ENCODE measurements at places on chromosomes 5 and 9.
A peak's percentile ranks its signal among the peaks of the same experiment; 100 is the strongest.

- no peak for DNase-seq
These were observed 56.8 kb downstream of the ELL2 start for GRCh38 chr5:95904827-95905226.

GRCh38 chr9:6677803-6678202, 32.3 kb upstream of the GLDC start:
- DNase-seq: no peak

DNA sequence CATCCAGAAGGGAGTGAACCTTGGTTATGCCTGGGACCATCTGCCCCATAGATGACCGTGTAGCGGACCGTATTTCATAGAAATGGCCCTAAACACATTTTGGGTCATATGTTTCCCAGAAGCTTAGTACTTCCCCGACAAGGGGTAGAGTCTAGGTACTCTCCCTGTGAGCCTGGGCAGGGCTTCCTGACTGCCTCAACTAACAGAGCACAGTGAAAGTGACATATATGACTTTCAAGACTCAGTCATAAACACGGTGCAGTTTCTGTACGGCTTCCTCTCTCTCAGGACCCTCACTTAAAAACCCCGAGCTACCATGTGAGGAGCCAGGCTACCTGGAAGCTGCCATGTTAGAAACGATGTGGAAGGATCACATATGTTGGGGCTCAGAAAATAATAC, 20.9 kb downstream of the C9orf57 start:
- no peak for DNase-seq

DNA sequence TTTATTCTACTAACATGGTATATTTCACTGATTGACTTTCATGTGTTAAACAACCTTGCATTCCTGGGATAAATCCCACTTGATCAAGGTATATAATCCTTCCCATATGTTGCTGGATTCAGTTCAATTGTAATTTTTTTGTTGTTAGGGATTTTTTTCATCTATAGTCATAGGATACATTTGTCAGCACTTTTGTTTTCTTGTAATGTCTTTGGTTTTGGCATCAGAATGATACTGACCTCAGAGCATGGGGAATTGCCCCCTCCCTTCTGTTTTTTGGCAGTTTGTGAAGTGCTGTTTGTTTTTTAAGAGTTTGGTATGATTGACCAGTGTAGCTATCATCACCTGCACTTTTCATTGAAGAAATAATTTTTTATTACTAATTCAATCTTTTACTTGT, 176.8 kb upstream of the RASEF start:
- DNase-seq: no peak

DNA sequence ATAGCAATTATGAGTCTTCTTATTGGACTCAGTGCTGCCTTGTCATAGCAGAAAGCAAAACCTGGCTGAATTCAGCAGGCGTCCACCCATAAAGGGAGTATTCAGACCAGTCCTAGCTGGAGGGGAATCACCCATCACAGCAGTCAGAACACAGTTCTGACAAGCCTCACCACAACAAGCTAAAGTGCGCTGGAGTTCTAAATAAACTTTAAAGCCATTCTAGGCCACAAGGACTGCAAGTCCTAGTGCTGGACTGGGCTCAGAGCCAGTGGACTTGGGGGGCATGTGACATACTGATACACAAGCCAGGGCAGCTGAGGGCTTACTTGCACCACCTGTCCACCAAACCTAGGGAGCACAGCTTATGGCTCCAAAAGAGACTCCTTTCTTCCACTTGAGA, 115.3 kb upstream of the PCSK5 start:
- DNase-seq: no peak

DNA sequence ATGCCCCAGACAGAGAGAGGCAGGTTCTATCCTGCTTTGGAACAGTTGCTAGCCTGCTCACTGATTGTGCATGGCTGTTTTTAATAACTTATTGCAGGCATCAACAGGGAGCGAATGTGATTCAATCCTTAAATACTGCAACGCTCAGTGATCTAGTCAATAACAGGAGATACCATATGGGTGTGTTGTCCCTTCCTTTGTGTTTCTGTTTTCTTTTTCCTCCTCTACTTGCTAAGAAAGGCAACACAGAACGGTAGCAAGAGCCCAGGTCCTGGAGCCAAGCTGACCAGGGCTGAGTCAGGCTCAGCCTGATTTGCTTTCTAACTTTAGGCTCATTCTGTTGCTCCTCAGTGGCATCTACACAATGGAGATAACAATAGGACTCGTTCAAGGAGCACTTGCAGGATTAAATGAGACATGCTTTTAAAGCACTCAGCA, 98.6 kb upstream of the EQTN start:
- no peak for DNase-seq

- DNase-seq: no peak
These were observed 1.6 kb downstream of the SRFBP1 start for GRCh38 chr5:121963392-121963791.

- peak; percentile 34 for DNase-seq
These were observed at the start of gene CHSY3 for GRCh38 chr5:129904102-129904666. Gene CHSY3 (plus strand): TSS chr5:129904465.

DNA sequence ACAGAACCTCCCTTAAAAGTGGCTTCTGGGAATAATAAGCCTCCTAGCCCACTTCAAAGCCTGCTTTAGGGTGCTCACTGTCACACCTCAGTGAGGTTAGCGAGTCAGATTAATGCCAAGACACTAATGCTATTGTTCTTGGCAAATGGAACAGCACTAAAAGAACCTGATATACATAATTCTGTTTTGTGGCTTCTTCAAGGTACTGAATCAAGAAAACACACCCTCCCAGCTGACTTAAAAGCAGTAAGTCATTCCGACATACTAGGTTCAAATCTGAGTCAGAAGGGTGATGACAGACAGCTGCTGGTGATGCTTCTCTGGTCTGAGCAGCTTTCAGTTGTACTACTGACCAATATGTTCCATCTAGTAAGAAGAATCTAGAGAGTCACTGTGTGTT, 121.6 kb downstream of the OXCT1 start:
- DNase-seq: no peak

GRCh38 chr9:26369093-26369492, 523.5 kb downstream of the CAAP1 start:
- DNase-seq: no peak

- DNase-seq: no peak
These were observed 112.4 kb upstream of the APC start for GRCh38 chr5:112625246-112625645.

- DNase-seq: no peak
These were observed 795 bp upstream of the ASS1 start for GRCh38 chr9:130443840-130444492.

- no peak for DNase-seq
These were observed 364.2 kb upstream of the PDE4D start for GRCh38 chr5:60257596-60258271.

DNA sequence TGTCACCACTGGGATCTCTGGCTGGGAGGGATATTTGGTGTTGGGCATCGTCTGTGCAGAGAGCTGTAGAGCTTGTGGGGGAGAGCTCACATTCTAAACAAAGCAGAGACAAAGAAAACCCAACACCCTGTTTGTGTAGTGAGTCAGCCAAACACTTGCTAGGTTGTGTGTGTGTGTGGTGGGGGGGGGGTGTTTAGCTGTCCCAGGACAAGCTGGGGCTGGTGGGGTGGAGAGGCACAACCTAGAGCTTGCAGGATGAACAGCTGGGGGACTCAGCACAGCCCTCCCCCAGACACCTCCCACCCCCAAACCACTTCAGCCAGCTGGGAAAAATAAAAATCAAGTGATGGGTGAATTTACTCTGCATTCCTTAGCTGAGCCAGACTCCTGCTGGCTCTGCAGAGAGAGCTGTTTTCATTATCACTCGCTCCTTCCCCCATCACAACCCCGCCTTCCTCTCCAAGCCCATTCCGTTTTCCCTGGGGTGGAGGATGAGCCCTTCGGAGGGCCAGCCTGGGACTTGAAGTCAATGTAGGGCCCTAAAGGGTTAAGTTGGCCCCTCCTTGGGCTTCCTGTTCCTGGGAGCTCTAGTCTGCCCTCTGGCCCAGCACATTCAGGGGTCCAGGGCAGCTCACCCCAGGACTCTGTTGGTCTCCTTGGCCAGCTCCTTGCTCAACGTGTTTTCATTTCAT, 2.6 kb downstream of the OLFML2A start:
- no peak for DNase-seq

DNA sequence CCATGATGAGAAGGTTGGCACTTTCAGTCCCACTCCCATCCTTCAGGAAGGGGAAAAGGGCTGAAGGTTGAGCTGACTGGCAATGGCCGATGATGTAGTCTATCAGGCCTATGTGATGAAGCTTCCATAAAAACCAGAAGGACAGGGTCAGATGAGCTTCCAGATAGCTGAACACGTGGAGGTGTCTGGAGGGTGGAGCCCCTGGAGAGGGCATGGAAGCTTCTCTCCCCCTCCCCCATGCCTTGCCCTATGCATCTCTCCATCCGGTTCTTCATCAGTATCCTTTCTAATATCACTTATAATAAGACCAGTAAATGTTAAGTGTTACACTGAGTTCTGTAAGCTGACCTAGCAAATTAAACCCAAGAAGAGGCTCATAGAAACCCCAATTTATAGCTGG, 32.6 kb upstream of the SMU1 start:
- DNase-seq: no peak

DNA sequence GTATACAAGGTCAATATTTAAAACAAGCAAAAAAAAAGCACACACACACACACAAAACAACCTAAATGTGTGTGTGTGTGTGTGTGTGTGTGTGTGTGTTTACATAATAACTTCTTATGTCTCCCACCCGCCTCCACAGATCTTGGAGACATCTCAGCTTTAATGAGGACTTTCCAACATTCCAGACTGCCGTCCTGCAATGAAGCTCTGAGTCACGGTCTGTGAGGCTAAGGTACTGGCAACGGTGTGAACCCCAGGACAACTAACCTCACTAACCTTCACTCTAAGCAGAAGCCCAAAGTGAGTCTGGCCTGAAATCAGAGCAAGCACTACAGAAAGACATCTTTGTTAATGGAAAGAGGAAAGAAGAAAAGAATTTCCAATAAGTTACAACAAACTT, 22.3 kb downstream of the ZNF474 start:
- no peak for DNase-seq

DNA sequence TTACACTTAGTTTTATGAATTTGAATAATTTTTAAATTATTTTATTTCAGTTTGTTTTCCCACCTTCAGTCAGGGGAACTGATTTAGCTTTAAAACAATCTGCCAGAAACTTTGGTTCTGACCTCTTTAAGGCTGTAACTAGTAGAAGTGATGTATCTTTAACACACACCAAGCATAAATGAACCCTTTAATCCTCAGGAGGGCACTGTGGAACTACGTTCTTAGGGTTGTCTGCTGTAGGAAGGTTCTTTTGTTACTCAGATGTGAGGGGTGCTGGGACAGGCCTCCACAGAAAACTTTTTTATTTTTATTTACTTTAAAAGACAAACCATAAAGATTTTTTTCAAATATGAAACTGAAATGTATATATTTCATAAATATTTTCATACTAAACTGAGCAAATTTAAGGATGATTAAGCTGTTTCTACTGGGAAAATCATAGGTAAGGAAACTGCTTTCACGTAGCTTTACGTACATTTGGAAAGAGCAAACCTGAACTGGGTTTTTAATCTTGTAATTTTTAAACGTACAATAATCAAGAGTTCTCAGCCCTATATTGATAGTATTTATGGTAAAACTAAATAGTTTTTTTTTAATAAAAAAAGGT, 5.3 kb downstream of the KLF4 start:
- DNase-seq: peak; percentile 58

DNA sequence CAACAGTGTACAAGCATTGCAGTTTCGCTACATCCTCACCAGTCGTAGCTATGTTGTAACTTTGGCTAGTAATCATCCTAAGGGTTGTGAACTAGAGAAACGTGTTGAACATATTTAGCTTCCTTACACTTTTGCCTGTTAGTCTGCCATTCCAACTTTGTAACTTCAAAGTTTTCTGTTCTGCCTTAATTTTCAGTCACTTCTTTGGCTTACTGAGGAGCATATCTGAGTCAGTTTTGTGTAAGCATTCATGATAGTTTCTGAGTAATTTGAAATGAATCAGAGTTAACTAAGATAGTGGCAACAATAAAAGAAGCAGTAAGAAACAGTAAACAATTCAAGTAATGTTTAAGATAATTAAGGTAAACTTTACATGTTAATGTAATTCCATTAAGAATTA, 58.9 kb upstream of the MCCC2 start:
- no peak for DNase-seq

- DNase-seq: no peak
These were observed 388.5 kb downstream of the GABRG2 start for GRCh38 chr5:162456086-162456485.

DNA sequence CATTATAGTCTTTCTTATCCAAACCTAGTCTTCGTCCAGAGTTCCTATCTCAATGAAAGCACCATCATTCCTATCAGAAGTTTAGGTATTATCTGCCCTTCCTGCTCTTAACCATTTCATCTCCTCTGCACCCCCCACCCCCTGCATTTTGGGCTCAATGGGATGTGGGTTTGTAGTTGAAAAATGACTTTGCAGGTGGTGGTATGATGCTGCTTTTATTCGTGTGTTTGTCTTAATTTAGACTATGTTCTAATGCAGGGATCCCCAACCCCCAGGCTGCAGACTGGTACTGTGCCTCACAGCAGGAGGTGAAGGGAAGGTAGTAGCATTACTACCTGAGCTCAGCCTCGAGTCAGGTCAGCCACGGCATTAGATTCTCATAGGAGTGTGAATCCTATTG, 49.4 kb upstream of the ZNF608 start:
- no peak for DNase-seq

DNA sequence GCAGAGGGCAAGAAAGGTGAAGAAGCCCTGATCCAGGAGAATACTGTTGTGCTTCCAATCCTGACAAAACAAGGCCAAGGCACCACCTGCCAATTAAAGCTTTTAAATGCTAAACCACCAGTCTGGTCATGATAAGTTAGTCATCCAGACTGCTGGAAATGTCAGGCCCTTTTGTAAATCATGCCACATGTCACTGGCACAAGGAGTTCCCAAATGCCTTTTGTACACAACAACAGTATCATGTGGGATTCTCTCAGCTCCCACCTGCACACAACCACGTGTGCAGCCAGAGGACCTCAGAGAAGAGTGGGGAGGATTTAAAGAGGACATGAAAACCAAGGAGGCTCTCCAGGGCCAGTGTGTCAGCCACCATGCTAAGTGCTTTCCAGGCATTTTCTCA, 99.3 kb downstream of the CDK5RAP2 start:
- no peak for DNase-seq

- DNase-seq: no peak
These were observed 162.4 kb downstream of the ESM1 start for GRCh38 chr5:54823006-54823405.

DNA sequence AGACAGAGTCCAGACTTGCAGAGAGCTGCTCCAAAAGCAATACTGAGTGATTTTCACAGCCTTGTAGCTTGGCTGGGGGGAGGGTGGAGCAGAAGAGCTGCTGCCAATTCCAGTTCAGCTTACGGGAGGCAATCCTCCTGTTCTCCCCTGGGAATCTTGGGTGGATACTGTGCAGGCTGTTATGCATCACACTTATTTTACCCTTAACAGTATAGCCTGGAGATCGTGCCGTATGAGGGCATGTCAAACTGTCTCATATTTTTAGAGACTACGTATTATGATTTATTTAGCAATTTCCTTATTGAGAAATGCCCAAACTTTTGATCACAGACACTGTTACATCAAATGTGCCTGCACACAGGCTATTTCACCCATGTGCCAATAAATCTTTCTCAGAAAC, 85.2 kb downstream of the BASP1 start:
- DNase-seq: no peak

Measured in COR-L47 (cell line).